ENCODE measurements at places on chromosomes 1 and 21. TPM values are rescaled to one million over a fixed set of nuclear protein-coding genes. Genes with fewer than 3 reads are reported as not detected.

Gene SLC25A24
- 24.7 TPM for total RNA-seq

Gene C8B
- not detected for total RNA-seq

Gene PAQR7
- 8.1 TPM for total RNA-seq

Gene RGS5
- total RNA-seq: 2.8 TPM

Gene SYT6
- not detected for total RNA-seq

Gene SLC30A2
- not detected for total RNA-seq

Measured in CD8-positive, alpha-beta memory T cell (primary cell).